ENCODE measurements at places on chromosomes 16 and 17. TPM values are rescaled to one million over a fixed set of nuclear protein-coding genes. Genes with fewer than 3 reads are reported as not detected.

The ORC6 gene
- 56.8 TPM for total RNA-seq

The MYH2 gene
- total RNA-seq: not detected

The ABCC12 gene
- total RNA-seq: not detected

The SOX8 gene
- 0.78 TPM for total RNA-seq

The ZNF597 gene
- total RNA-seq: 1.8 TPM

The CDC42EP4 gene
- total RNA-seq: 1.6 TPM

The ITGAL gene
- total RNA-seq: 292 TPM

The LDHD gene
- not detected for total RNA-seq

The LPO gene
- total RNA-seq: not detected

The TAC4 gene
- not detected for total RNA-seq

The RPUSD1 gene
- total RNA-seq: 35.1 TPM

The CD7 gene
- 345 TPM for total RNA-seq

The ENPP7 gene
- not detected for total RNA-seq

The SEPTIN12 gene
- total RNA-seq: not detected

The ADAM11 gene
- total RNA-seq: 0.14 TPM

The SOCS1 gene
- total RNA-seq: 217 TPM

The DRC3 gene
- not detected for total RNA-seq

The KRTAP2-3 gene
- not detected for total RNA-seq

The COL1A1 gene
- 13.9 TPM for total RNA-seq

The NAGS gene
- 0.28 TPM for total RNA-seq

The TBC1D3E gene
- not detected for total RNA-seq

The KCNJ2 gene
- total RNA-seq: 0.11 TPM

The RGS11 gene
- 0.46 TPM for total RNA-seq

The ZMYND15 gene
- total RNA-seq: not detected

The PSKH1 gene
- total RNA-seq: 16.5 TPM

The LRRC75A gene
- 2.6 TPM for total RNA-seq

The CCT6B gene
- total RNA-seq: 1.5 TPM

The NPIPA3 gene
- total RNA-seq: 1.2 TPM

The HIGD1B gene
- total RNA-seq: not detected

The PYDC1 gene
- not detected for total RNA-seq

The SLC5A10 gene
- total RNA-seq: not detected

The CA5A gene
- total RNA-seq: not detected

The TMEM220 gene
- 0.21 TPM for total RNA-seq

The C17orf78 gene
- total RNA-seq: not detected

The ACSM5 gene
- total RNA-seq: not detected

The CDR2L gene
- total RNA-seq: 2.4 TPM

The TMEM235 gene
- not detected for total RNA-seq

The CNP gene
- 77.3 TPM for total RNA-seq

The STAC2 gene
- total RNA-seq: not detected

Data from activated T-helper 2 cell treated with anti-CD3 and anti-CD28 coated beads, Interferon-gamma antibody, Interleukin-2, Interleukin-4, amounts not matched to agents 10 μg/mL and 5 μg/mL and 100 μg/mL, durations not matched to agents 14 hours and 24 hours and 36 hours (primary cell).